ENCODE measurements at places on chromosomes 2 and 18.

- no peak for DNase-seq
These were observed 3.1 kb downstream of the NFE2L2 start for GRCh38 chr2:177261116-177262060.

- DNase-seq: no peak
These were observed 2.2 kb upstream of the RAX start for GRCh38 chr18:59275406-59275949.

- DNase-seq: no peak
These were observed 56.0 kb downstream of the TMEM247 start for GRCh38 chr2:46535360-46535759.

GRCh38 chr2:169711751-169712509 is 17.7 kb downstream of the PHOSPHO2 start:
- no peak for DNase-seq

Measured in Calu3 (cell line).